T-helper 1 cell (primary cell): ENCODE measurements at places on chromosomes 11 and 22.

GRCh38 chr11:84142411-84142810 is 856.2 kb upstream of the CCDC90B start:
- DNase-seq = no peak

- no peak for DNase-seq
These were observed 30.1 kb downstream of the GRAMD4 start for GRCh38 chr22:46650078-46650810.

GRCh38 chr11:108364159-108364558 is 103.2 kb downstream of the C11orf65 start:
- no peak for DNase-seq

- peak; percentile 69 for DNase-seq
These were observed 27.3 kb downstream of the SLC1A2 start for GRCh38 chr11:35391922-35392688.

DNA sequence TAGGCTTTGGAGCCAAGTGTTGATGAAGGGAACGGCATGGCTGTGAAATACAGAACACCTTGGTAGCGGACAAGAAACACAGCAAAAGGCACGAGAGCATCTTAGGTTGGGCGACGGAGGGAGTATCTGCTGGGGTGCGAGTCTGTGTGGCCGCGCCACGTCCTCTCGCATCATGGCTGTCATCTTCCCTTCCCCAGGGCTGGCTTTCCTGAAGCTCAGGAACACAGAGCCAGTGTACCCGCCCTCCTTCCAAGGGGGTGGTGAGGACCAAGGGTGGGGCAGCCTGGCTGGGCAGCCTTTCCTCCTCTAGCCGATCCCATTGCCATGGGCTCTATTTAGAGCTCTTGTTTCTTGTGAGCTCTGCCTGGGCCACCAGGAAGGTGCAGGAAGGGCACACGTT is 154.4 kb downstream of the FEZ1 start:
- DNase-seq = no peak

DNA sequence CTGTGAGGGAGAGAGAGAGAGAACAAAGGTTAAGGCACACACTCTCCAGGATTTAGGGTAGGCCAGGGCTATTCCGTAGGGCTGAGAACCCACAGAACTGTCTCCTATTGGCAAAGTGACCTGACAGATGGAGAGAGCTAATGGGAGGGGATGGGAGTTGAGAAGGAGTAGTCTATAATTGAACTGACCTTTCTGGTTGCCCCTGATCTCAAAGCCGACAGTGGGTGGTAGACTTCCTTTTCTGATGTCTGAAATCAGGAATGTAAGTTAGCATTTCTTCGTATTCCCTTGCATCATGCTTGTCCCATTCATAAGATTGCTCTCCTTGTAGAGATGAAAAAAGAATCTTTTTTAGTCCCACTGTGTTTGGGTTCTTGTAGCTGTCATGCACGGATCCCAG is 210.1 kb downstream of the NTM start:
- no peak for DNase-seq

- DNase-seq = no peak
These were observed 38.6 kb downstream of the SHISA8 start for GRCh38 chr22:41876275-41876674.

- no peak for DNase-seq
These were observed 25.6 kb downstream of the PGA5 start for GRCh38 chr11:61266602-61267001.

DNA sequence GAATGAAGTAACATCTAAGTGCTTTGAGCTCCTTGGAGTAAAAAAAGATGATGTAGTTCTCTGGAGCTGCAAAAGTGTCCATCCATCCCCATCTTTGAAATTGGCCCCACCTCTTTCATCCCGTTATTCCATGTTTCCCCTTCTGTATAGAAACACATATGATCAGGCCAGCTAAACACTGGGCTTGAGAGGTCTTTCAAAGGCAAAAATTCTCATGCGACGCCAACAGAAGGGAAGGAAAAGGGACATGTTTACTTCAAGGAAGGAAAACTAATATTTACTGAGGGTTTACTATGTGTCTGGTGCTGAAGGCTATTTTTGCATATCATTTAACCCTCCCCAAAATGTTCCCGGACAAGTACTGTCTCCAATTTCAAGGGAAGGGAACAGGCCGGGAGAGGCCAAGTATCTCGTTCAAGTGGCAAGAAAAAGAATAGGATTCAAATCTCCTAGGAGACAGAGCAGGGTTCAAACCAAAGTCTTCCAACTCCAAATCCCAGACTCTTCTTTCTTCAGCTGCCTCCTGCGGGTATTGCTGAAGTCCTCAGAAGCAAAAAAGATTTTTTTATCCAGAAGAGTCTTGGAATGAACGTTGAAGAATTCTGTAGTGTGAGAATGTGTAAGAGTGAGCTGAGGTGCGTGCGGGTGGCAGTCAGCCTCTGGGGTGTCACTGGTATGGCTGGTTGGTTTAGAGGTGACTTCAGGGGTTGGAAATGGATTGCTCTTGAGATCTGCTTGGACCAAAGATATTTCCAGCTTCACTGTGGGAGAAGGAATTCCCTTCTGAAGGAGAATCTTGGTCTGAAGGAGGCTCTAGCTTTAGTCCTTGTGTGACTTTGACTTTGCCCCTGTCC is 10.1 kb downstream of the TECTA start:
- no peak for DNase-seq

- DNase-seq = peak; percentile 45
These were observed 2.0 kb downstream of the MYH9 start for GRCh38 chr22:36385491-36386350.

- DNase-seq = no peak
These were observed 77.3 kb downstream of the PIWIL3 start for GRCh38 chr22:24697172-24697571.

GRCh38 chr11:44452827-44453572 is 112.5 kb upstream of the CD82 start:
- DNase-seq = no peak

DNA sequence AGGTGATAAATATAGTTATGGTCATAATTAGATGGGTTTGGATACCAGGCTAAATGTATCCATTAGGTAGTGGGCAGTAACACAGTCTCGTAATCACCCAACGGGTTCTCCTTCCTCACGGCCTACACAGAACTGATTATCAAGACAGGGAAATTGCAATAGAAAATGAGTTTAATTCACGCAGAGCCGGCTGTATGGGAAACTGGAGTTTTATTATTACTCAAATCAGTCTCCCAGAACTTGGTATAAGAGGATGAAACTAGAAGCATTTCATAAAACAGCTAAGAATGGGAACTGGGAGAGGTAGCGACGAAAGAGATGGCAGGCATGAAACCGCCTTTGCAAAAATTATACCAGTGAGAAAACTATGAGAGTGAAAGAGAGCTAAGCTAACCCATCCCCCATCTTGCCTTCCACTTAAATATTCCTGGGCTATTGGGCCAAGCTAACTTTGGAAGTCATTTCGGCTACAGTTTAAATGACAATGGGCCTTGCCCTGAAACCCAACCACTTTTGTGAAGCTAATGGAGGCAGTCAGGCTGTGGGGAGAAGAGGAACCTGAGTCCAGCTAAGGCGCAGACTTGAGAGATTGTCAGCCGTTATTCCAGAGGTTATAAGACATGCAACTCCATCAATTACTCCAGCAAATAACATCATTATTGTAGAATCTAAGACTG is 29.6 kb downstream of the CTSC start:
- no peak for DNase-seq

DNA sequence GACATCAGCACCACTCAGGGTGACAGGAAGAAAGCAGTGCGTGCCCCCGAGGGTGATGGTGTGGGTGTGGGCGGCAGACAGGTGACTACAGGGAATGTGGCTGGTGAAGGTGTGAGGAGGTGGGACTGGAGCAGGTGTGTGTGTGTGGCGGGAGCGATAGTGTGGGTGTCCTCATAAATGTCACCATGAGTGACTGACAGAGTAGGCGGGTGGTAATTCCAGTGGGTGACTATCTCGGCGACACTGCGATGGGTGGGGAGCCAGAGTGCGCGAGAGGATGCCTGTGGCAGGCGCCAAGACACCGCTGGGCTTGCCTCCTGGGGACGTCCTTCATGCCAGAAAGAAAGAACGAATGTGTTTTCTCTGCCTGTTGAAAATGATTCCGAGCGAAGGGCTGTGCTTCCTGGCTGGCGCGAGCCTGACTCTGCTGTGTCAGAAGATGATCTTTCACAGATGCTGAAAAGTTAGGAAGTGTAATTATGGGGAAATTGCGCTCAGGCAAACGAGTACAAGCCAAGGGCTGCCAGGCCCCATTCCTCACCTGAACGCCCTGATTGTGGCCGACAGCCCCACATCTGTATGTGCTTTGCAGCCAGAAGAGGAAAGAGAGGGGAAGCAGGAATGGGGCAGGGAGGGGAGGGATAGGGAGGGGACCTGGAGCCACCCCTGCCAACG is 98.8 kb upstream of the CD82 start:
- DNase-seq = no peak

DNA sequence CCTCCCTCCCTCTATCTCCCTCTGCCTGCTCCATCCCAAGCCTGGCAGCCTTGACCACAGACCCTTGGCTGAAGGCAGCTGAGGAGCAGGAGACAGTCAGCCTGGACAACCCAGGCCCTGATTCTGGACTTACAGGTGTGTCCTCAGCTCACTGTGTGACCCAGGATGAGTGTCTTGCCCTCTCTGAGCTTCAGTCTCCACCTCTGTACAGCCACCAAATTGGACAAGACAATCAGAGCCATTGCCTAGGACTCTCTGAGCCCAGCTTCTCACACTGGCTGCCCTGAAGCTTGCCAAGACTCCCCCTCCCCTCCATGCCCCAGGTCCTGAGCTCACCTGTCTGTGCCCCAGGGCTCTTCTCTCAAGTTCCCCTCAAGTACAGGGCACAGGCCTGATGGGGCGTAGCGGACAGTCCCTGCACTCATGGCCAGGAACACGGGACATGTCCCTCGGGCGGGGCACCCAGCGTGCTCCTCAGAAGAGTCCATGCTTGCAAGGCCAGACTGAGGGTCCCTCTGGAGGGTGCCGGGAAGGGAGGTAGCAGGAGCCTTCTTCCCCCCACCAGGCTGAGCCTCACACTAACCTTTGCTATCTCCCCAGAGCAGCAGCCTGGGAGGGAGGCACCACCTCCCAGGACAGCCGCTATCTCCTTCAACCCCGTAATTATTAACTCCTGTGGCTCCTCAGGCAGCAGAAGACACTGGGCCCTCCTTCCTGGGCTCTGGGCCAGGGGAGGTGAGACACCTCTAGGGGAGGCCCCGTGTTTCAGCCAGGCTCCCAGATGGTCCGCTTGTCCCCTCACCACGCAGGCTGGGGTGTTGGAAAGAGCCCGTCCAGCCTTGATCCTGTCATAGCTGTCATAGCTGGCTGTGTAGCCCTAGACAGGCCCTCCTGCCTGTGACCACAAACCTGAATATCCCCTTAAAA is 2.6 kb upstream of the RAB3IL1 start:
- DNase-seq = no peak

- DNase-seq = no peak
These were observed 17.3 kb upstream of the CD82 start for GRCh38 chr11:44548032-44548695.

GRCh38 chr11:70826541-70827335 is 425.6 kb downstream of the SHANK2 start:
- no peak for DNase-seq
